Hypothalamus (tissue), 51 donors: ENCODE measurements at places on chromosomes 3 and 15.

GRCh38 chr3:127339016-127339415 lies 51.2 kb upstream of the PRR20G start:
- no peak for DNase-seq

GRCh38 chr3:170010498-170010897 lies 27.3 kb upstream of the GPR160 start:
- no peak for DNase-seq

DNA sequence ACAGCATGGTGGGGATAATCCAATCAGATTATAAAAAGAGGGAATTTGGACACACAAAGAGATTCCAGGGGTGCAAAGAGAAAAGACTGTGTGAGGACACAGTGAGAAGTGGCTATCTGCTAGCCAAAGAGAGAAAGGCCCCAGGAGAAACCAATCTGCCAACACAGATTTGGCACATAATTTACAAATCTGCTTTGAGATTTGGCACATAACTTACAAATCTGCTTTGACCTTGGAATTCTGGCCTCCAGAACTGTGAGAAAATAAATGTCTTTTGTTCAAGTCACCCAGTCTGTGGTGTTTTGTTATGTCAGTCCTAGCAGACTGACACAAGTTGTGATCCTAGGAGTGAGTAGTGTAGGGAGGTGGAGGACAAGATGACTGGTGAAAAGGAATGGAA lies 3.5 kb upstream of the TM4SF18 start:
- no peak for DNase-seq

DNA sequence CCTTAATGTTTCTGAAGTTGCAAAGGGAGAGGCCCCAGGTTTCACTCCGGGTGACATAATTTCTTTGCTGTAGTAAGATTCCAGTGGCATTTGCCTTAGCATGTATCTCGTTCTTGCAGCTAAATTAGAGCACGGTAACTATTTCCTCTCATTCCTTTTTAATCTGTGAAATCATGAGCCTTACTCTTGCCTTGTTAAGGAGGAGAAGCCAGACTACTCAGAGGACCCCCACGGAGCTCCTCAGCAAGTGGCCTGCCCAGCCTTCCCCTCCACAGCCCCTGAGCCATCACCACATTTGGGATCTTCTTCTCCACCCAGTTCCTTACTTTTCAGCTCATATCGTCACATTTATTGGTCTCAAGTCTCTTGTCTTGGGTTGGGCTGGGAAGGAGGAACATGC lies 54.2 kb downstream of the ABHD2 start:
- DNase-seq, result no peak

DNA sequence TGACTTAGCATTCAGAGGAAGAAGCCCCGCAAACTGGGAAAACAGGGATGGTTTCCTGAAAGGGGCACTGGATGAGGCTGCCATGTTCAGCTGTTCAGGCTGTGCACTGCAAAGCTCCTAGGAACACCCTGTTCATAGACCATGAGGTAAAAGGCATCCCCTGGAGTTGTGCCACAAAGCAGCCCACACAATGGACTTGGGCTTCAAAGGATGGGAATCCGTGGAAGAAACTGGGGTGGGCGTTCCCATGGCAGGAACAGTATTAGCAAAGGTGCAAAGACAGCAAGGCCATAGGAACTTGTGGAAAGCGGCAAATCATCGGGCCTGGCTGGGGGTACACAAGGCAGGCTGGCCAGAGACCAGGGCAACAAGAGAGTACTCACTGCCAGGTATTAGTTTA lies 8.9 kb downstream of the OXTR start:
- DNase-seq, result no peak

DNA sequence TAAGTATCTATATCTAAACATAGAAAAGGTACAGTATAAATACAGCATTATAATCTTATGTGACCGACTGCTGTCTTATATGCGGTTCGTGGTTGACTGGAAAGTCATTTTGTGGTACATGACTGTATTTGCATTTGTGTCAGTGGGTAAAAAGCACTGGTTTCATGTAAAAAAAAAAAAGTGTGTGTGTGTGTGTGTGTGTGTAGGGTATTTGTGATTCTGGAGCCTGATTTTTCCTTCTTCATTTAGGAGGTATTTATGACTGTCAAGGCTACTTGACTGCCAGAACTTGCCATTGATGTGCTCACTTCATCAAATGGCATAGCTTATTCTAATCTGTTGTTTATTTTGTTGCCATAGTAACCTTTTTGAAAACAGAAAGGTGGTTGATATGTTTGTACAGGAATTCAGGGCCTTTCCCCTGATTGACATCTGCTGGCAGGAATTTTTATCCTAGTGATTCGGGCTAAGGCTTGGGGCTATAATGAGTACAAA lies 63.2 kb downstream of the AKAP13 start:
- no peak for DNase-seq

- no peak for DNase-seq
Measured at GRCh38 chr3:182609575-182610156, 183.6 kb upstream of the ATP11B start.

DNA sequence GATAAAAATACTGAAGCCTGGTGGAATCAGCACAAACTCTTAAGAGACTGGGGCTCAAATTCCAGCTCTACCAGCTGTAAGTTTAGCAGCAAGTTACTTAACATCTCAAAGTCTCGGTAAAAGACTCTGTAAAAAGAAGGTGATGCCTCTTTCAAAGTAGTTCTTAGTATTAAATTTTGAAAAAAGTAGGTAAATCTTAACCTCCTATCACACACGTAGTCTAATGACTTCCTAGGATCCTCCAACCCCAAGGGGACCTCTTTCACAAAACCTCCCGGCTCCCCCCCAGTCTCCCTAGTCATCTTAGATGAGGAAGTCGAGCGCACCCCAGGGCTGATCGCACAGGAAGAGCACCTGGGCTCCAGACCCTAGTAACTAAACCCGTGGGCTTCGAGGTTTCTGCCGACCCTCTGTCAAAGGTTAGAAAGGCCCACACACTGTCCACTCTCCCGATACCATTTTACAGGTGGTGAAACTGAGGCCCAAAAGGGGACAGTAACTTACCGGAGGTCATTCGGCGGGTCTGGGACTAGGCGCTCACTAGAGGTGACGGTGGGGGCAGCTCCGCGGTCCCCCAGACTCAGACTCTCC lies 427 bp downstream of the MBD4 start:
- no peak for DNase-seq

DNA sequence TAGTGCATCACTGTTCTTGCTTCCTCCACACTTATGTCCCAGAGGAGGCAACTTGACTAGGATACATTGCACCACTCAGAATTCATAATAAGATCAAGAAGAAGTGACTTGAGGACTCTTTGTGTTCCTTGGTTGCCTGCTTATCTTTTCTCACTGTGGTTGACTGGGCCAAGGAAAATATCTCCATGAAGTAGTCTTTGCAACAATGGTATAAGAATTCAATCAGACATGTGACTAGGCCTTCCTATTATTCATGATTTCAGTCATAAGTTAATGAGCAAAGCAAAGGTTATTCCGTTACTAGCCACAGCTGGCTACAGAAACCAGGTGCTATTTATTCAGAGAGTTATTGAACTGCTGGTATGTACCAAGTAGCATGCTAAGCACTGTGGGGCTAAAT lies 359.3 kb downstream of the RORA start:
- no peak for DNase-seq

DNA sequence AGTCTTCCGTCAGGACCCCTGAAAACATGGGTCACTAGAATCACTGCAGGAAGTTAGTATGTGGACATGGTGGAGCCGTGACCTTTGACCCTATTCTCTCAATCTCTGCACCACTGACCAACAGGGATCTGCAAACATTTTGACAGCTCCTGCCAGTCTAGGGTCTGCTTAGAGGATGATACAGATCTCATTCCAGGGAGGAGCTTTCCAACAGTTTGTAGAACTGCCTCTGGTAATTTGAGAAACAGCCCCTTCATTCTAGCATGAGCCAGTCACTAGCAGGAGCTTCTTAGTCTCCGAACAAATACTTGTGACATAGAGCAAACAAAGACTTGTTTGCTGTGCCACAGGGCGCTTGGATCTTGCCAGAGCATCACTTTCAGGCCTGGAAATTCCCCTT lies 270.3 kb upstream of the CFAP20DC start:
- no peak for DNase-seq

DNA sequence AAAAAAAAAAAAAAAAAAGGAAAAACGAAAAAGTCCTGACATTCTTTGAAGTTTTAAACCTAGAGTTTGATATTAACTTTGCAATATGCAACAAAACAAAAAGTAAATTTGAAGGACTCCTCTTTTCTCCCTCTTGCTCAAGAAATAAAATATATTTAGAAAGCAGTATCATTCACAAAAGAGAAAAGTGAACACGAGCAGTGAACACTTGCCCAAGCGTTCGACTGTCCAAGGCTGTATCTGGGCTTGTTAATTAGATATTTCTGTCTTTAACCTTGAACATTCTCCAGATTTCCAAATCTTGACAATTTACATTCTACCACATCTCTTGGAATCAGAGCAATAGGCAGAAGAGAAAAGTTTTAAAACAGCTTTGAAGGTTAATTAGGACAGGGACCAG lies 357.7 kb downstream of the TIGIT start:
- DNase-seq, result no peak

- DNase-seq, result no peak
Measured at GRCh38 chr3:66593978-66594377, 93.2 kb upstream of the LRIG1 start.

DNA sequence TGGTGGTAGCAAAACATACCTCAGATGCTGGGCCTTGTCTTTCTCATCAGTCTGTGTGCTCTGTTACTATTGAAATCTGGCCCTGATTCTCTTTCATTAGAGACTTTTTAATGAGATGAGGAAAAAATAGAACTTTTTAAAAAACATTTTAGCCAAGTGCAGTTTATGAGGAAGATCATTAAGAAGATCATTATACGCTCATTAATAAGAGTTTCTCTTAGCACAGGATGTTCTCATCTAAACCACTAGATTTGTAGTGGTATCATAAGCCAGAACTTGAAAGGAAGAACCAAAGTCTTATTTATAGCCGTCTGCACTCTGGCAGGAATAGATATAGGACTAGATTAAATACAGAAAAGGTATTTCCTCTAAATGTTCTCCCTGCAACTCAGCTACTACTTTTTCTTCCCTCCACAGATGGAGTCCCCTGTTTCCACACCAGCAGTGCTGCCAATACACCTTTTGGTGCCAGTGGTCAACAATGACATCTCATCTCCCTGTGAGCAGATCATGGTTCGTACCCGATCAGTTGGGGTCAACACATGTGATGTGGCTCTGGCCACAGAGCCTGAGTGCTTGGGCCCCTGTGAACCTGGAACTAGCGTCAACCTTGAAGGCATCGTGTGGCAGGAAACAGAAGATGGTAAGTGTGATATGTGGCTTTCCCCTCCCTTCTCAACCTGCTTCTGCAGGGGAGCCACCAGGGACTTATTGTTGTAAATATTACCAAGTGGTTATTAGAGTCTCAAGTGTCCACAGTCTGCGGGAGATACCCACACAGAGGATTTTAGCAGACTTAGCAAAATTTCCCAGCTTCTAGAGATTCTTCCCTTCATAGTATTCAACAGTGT lies 152.8 kb downstream of the RBPMS2 start:
- DNase-seq, result no peak

DNA sequence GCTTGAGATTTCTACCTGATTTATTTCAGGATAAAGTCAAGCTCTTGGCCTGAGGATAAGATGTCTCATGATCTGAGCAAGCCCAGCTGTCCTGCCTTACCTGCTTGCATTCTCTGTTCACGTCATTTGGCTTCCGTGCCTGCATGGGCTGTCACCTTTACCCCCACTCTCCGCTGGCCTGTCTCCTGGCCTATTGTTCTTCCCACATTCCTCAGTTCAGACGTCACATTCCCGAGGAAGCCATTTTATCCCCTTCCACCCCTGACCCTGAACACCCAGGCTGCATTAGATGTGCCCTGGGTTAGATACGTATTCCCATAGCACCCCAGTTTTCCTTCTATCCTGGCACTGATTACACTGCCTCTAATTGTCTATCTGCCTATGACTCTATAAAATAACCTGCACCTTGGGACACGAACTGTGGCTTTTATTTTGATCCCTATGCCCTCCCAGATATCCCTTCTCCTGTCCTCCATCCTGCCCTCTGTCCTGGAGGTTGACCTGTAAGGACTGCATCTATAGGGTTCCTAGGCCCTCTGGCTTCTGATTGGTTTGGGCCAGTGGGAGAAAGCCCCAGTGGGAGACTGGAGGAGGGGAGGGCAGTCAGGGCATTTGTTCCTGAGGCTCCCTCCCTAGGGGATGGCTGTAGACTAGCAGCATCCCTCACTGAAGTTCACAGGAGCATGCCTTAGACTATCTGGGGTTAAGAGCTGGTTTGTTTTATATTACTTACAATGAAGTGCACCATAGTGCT lies 19.2 kb upstream of the UBE2Q2 start:
- no peak for DNase-seq

DNA sequence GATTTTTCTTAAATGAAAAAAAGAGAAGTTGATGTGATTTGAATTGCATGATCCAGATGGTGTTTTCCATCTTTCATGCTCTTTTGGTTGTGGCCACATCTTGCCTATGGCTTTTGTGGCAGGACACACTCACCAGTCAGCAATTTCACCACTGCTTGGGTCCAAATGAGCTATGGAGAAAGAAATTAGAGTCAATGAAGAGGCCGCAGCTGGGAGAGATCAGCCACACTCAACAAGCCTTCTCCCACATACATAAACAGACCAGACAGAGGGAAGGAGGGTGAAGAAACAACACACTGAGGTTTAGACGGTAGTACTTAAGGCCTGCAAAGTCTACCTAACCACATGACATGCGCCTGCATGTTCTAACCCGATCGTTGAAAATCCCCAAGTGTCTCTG lies 110.7 kb upstream of the CDIN1 start:
- no peak for DNase-seq

GRCh38 chr3:308597-309321 lies 112.2 kb downstream of the CHL1 start:
- no peak for DNase-seq

DNA sequence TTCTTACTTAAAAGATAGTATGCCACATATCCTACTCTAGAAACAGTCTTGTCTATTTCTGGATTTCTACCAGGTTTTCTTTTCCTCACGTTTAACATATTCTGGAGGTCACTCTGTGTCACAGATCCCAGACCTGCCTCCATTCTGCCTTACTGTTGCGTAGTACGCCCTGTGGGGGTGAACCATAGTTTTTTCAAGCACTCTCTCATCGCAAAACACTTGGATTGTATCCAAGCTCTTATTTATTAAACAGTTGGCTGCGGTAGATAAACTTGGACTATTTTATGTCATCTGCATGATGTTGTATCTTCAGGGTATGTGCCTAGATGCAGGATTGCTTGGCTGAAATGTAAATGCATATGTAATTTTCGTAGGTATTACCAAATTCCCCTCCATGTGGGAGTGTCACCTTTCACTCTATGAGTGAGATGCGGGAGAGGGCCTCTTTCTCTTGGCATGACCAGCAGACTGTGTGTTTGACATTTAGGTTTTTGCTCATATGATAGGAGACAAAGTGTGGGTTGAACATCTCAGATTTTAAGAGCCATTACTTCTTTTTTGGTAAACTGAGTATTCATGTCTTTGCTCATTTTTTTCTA lies 55.8 kb downstream of the ABTB1 start:
- DNase-seq, result no peak

DNA sequence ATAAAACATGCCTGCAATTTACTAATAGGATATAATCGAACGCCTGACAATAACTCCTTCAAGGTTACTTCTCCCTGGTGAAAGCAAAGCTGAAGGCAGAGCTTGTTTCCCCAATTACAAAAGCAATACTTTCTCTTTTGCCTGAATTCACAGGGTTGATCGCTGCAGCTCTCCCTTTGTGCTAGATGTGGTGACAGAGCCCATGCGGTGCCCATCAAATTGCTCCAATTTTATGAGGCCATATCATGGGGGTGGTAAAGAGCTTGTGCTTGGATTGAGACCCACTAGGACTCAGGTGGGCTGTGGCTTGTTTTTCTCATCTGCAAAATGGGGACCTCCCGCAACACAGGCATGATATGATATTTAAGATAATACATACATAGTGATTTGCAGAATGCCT lies 143.4 kb downstream of the GREM1 start:
- DNase-seq, result no peak
